ENCODE measurements at places on chromosomes 1 and 21.

DNA sequence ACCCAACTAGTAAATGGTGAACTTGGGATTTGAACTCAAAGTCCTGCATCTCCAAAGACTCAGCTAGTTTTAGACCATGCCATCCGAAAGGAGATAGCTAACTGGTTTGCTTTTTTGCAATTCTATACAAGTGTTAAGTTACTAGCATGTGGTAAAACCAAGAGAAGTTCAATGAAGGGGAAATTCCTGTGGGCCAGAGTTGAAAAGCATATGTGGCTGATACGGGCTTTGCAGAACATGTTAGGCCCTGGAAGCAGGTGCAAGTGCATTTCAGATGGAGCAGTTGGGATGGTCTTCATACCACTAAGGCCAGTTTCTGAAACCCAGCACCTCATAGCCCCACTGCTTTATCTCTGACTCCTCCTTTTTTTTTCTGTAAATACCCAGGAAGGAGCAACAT lies 620.9 kb downstream of the PLPP3 start:
- DNase-seq: no peak

DNA sequence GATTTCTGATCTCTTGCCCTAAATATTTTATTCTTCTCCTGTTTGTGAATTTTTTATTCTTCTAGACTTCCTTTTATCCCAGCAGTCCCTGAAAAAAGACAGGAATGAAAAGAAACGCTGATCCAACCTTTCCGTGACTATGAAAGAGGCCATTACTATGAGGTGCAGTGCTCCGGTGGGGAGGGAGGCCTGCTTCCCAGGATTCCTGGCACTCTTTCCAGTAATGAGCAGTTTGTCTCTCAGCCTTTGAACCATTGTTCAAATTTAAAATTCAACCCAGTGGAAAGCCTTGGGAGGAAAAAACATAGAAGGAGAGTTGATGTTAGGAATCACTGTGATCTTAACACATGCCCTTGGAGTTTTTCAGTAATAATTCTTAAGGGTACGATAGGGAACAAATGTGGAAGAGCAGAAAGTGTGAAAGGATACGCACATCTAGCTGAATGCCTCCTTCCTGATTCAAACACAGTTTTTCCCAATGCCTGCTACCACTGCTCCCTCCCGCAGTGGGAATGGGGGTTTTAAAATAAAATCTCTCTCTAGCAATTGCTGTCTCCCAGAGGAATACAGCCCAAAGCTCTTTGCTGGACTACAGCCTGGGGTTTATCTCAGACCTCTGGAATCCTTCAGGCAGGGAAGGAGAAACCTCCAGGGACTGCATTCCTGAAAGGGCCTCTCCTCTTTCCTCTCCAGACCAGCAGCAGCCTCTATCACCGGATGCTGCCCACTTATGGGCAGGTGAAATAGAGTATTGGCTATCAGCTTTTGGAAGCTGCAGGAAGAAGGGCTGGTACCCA lies 6.1 kb downstream of the IER5 start:
- DNase-seq: no peak

- no peak for DNase-seq
Measured at GRCh38 chr1:99177465-99177864, 86.8 kb upstream of the PLPPR4 start.

- no peak for DNase-seq
Measured at GRCh38 chr1:42333662-42334239, 1.3 kb downstream of the FOXJ3 start.

DNA sequence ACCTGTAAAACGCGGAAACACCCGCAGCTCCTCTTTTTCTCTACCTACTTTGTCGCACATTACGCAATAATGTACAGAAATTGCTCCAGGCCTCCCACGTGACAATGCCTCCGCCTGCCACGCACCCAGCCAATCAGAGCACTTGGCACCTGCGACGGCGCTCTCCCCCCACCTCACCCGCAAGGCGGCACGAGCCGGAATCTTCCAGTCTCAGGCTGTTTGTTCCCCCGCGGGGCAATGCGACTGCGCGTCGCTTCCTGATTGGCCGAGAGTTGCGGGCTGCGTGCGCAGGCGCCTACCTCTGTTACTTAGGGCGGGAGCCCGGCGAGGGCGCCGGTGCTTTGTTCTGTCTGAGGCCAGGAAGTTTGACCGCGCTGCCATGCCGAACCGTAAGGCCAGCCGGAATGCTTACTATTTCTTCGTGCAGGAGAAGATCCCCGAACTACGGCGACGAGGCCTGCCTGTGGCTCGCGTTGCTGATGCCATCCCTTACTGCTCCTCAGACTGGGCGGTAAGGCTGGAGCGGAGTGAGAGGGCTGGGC lies at the start of gene MAEL:
MAEL (plus strand) TSS at position 307 of the 542 bp plus-strand sequence; CDS start at position 380, 73 bp downstream.
- DNase-seq: no peak

GRCh38 chr1:60705026-60705425 lies 377.3 kb upstream of the NFIA start:
- no peak for DNase-seq

- peak; percentile 47 for DNase-seq
Measured at GRCh38 chr1:50252196-50252595, 143.5 kb downstream of the ELAVL4 start.

- peak; percentile 46 for DNase-seq
Measured at GRCh38 chr1:47436979-47437446, 831 bp upstream of the FOXD2 start.

DNA sequence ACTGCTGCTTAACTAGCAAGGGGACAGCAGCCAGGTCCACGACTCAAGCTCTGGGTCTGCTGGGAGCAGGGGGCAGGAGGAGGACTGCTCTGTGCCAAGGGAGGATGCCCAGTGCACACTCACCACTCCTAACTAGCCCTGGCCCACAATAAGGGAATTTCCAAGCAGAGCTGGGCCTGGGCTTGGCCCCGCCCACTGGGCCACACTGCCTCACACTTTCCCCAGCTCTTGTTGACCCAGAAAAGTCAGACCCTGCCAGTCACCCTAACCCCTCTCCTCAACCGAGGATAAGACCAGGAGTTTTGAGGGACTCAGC lies 18.7 kb downstream of the SLC9A1 start:
- no peak for DNase-seq

- DNase-seq: no peak
Measured at GRCh38 chr1:20278692-20279130, 12.0 kb upstream of the VWA5B1 start.

DNA sequence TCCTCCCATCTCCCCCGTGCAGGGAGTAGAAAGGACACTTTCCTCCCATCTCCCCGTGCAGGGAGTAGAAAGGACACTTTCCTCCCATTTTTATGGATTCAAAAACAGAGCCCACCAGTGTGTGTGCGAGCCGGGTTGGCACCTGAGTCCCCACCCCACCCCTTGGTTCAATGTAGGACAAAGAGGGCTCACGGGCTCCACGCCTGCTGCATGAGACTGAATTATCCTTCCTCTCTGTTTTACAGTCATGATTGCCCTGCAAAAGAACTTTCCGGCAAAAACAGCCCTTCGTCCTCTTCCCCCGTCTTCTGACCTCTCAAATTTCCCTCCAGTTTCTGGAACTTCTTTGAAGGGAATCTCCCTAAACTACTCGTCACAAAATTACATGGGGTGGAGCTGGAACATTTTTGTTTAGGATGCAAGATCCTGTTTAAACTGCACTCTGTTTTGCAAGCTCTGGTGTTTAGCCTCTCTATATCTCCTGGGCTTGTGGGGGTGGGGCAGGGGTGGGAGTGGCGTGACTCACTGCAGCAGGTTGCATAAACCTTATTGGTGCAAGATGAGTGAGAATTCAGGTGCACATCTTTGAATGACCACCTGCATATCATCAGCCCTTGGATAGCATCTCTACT lies 99.8 kb downstream of the PSMG1 start:
- DNase-seq: no peak
